ENCODE measurements at places on chromosomes 6 and 20.

DNA sequence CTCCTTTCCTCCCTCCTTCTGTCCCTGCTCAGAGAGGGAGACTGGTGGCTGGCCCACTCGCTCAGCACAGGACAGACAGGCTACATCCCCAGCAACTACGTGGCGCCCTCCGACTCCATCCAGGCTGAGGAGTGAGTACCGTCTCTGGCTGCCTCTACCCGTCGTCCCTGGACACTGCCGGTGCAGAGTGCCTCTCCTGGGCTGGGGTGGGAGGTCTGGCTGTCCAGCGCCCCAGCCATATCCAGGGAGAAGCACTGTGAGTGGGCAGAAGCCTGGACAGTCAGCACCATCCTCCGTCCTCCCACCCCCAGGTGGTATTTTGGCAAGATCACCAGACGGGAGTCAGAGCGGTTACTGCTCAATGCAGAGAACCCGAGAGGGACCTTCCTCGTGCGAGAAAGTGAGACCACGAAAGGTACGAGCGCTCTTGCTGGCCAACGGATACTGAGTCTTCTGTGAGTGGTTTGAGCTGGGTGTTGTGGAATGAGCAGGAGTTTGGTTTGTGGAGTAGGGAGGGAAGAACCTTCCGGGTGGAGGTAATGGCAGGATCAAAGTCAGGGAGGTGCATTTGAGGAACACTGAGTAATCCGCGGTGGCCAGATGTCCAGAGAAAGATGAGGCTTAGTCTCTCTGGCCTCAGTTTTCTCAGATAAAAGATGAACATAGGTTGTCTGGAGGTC, 48.1 kb downstream of the SRC start:
- DNase-seq = no peak

- DNase-seq = no peak
Measured at GRCh38 chr20:63021356-63022321, 14.9 kb upstream of the BHLHE23 start.

- DNase-seq = no peak
Measured at GRCh38 chr6:40138273-40138720, 204.0 kb upstream of the MOCS1 start.

GRCh38 chr6:87731818-87732661, 30.0 kb upstream of the AKIRIN2 start:
- DNase-seq = peak; percentile 84

- DNase-seq = peak; percentile 12
Measured at GRCh38 chr6:119533603-119534279, 184.2 kb upstream of the MAN1A1 start.

GRCh38 chr6:26045928-26046368, 41.3 kb upstream of the HFE start:
- DNase-seq = no peak

DNA sequence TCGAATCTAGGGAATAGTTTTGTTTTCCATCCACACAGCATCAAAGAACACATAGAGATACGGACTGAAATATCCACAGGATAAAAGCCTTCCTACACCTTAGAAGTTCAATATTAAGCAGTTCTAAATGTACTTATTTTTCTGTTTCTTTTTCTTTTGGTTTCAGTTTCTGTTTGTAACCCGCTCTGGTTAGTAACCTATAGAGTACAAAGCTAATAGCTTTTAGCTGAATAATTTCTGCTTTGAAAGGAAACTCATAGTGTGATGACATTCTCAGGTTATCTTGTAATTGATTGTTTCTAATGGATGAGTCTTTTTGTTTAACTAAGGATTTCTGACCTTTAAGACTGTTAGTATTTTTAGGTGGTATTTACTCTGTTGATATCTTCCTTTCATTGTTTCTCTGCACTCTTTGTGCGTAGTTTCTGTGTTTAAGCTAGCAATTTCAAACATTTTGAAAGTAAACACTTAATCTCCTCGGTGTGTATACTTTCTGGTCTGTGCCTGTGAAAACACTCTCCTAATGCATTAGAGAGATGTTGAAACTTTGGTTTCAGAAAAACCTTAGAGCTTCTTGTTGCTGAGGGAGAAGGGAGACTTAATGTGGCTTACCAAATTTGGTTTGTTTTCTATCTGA, 385.5 kb downstream of the HDGFL1 start:
- DNase-seq = no peak

GRCh38 chr6:116059713-116060571, 749 bp downstream of the FRK start:
- no peak for DNase-seq

DNA sequence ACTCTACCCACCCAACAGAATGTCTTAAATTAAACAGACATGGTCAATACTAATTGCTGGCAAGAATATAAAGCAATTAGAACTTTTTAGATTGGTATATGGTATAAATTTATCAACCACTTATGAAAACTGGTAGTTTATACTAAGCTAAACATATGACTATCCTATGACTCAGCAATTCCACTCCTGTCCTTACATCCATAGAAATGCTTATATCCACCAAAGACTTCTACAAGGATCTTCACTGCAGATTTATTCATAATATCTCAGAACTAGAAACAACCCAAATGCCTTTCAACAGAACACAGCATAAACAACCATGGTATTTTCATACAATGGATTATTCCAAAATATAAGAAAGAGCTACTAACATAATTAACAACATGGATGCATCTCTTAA, 4.6 kb downstream of the ZNF184 start:
- no peak for DNase-seq

DNA sequence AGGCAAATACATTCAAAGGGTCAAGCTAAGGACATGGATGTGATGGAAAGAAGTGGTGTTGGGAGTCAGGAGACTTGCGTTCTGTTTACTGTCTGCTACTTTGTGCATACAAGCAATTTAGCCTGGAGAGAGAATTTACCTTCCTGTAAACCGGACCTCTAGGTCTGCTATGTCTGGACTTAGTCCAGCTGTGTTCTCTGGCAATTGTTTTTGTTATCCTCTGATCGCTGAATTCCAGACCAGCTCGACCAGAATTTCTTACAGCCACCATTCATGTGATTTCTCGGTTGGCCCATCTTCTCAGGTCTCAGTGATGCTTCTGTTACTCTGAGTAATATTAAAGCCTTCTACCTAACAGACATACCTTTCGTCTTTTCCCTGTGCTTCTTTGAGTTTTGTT, 75.2 kb downstream of the LRRC1 start:
- no peak for DNase-seq

- no peak for DNase-seq
Measured at GRCh38 chr6:133052465-133052864, 188.7 kb upstream of the EYA4 start.

- no peak for DNase-seq
Measured at GRCh38 chr6:28914941-28915340, 8.8 kb downstream of the TRIM27 start.

GRCh38 chr20:39523405-39523804, 561.3 kb downstream of the DHX35 start:
- no peak for DNase-seq

- no peak for DNase-seq
Measured at GRCh38 chr6:159378411-159379328, 209.5 kb downstream of the FNDC1 start.

DNA sequence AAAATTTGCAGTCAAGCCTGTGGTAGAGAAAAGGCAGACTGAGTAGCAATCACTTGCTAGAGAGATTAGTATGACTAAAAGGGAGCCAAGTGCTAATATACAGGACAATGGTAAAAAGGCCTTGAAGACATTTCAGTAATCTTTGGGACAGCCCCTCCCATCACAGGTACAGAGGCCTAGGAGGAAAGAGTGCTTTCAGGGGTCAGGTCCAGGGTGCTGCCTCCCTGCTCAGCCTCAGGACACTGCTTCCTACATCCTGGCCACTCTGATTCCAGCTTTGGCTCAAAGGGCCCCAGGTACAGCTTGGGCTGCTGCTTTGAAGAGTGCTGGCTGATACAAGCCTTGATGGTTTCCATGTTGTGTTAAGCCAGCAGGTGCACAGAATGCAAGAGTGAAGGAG, 543.5 kb downstream of the MMUT start:
- DNase-seq = no peak

DNA sequence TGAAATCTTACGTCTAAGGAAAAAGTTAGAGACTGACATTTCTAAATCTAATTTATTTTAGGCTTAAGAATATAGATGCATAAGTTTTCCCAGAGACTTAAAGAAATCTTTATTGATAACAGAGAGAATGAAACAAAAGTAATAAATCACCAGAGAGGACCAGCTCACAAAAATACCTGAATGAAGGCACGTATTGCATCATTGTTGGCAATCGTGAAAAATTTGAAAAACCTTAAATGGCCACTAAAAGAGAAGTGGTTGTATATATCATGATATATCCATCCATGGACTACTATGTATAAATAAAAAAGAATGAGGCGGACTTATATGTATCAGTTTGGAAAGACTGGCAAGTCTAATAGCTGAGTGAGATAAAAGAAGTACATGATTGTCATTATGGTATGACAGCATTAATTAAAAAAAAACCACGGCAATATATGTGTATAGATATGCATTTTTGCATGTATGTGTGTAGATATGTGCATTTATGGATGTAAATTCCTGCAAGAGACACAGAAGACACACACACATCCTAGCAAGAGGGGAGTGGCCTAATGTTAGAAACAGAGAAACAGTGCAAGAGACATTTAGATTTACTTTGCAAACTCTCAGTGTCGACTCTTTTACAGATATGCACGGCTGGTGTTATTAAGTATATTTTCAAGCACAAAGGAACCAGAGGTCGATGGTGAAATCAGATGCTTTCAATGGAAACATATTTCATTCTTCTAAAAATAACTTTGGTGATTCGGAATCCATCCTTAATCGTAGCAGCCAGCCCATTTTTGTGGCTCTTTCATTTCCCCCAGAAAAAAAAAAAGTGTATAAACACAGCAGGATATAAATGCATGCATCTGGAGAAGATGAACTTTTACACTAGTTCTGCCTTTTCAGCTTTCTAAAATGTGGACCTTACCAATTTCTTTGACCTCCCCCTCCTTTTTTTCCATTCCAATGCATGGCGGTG, 156.1 kb upstream of the SALL4 start:
- no peak for DNase-seq

- DNase-seq = no peak
Measured at GRCh38 chr6:136319732-136320131, 30.1 kb upstream of the BCLAF1 start.

- no peak for DNase-seq
Measured at GRCh38 chr6:49052901-49053300, 410.2 kb downstream of the MMUT start.

GRCh38 chr6:116359131-116359530, 11.6 kb upstream of the DSE start:
- DNase-seq = no peak

GRCh38 chr6:139919107-139920026, 544.9 kb upstream of the CITED2 start:
- no peak for DNase-seq

- no peak for DNase-seq
Measured at GRCh38 chr20:11783102-11783850, 134.4 kb upstream of the BTBD3 start.

DNA sequence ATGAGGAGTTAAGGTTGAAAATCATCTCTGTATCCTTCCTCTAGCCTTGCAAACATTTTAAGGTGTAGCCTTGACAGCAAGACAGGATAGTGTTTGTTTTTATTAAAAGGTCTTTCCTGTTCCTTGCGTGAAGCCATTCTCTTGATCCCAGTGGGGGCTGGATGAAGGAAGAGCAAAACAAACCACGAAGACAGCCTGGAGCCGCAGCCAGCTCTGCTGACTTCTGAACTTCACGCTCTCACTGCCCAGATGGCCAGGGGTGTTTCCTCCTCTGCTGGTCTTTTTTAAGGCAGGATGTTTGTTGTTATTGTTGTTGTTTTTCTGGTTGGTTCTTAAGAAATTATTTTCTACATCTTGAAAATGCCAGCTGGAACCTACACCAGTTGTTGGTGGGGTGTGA, 156.4 kb downstream of the MTHFD1L start:
- peak; percentile 22 for DNase-seq

DNA sequence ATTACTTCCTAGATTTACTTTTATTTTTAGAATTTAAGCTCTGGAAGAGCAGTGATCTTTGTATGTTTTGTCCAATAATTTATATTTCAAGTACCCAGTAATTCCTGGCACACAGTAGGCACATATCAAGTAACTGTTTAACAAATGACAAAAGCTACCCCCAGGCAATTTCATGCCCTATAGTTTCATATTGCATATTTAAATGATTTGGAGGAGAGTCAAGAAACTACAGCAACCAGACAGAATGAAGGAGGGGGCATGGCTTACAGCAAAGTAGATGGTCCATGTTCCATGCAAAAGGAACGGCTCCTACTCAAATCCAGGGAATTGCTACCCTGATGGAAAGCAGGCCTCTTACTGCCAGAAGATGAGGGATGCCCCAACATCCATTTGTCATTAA, 113.5 kb downstream of the ARHGAP18 start:
- DNase-seq = no peak

GRCh38 chr20:37693242-37693634, 592 bp upstream of the CTNNBL1 start:
- DNase-seq = no peak

DNA sequence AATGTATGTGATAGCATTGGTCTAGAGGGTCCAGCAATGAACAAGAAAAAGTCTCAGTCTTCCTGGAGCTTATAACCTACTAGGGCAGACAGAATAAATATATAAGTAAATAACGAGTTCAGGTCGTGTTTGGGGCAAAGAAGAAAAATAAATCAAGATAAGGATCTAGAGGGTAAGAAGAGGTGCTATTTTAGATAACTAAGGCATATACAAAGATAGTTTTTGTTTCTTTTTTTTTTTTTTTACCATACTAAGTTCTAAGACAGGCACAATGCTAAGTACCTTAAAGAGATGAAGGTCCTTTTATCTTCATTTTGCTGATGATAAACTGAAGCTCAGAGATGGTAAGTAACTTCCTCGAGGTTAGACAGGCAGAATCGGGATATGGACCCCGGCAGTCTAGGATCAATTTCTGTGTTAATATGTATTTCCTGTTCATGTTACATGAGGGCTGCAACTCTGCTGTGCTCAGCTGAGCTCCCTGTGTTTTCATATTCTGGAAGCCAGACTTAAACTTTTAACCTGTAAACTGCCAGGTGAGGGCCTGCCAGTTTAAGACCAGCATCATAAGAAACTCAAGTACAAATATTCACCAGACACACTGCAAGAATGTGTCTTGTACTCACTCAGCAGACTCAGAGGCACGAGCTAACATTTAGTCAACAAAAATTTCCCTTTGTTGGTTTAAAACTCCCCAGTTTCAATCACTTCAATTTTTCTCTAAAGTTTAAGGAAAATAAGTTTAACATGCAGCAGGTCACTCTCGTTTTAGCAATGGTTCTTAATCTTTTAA, 23.3 kb downstream of the SESN1 start:
- no peak for DNase-seq

All from HTR-8/SVneo (cell line).